ENCODE measurements at places on chromosomes 6 and 20.

GRCh38 chr6:90941885-90942284, 355.0 kb upstream of the MAP3K7 start:
- no peak for DNase-seq

DNA sequence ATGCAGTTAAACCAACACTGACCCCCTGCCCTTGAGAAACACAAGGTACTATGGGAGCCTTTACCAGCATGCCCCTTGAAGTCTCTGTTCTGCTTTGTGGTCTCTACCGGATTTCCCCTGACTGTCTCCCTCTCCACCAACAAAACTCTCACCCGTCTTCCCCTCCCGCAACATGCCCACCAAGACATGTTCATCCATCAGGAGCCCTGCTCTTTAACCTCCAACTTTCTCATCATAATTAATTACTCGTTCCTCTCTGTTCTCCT, 1.1 kb downstream of the ZNF165 start:
- no peak for DNase-seq

DNA sequence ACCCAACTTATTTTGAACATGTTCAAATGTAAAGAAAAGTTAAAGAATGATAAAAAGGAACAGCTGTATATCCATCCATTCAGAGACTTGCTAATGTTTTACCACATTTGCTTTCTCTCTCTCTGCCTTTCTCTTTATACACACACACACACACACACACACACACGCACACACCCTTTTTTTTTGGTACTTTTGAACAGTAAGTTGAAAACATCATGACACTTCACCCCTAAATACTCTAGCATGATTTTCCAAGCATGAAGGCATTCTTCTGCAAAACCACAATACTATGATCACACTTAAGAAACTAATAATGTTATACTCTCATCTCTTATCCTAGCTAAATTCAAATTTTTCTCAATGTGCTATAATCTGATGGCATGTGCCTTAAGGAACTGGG, 192.3 kb downstream of the UTRN start:
- DNase-seq = no peak

DNA sequence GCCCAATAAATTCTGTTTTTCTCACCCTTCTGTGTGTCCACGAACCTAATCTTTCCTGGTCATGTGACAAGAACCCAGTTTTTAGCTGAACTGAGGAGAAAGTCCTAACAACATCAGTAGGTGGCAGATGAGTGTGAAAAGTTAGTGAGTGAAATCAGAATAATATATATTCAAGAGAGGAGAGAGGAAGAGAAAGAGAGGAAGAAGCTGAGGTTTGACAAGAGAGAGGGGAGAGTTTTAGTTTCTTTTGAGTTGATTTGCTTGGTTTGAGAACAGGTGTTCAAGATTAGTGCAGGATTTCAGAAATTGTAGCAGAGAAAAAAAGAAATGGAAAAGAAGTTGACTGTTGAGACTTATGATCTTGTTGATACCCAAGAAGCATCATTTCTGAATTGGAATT, 930.5 kb upstream of the FLRT3 start:
- DNase-seq = no peak

- no peak for DNase-seq
Measured at GRCh38 chr6:154909311-154909710, 85.8 kb upstream of the TIAM2 start.

Measured in cortex of kidney (tissue), 1 donor.